ENCODE measurements at places on chromosomes 6 and 20.

DNA sequence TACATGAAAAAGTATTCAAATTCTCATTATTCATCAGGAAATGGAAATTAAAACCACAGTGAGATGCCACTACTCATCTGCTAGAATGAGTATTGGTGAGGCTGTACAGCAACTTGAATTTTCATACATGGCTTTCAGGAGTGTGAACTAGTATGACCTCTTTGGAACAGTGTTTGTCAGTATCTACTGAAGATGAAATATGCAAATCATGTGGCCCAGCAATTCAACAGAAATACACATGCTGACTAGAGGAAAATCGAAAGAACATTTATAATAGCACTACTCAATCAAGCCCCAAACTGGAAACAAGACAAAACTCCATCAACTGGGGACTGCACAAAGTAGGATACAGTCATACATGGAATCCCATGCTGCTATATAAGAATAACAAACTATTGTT lies 102.2 kb downstream of the DCDC2 start:
- DNase-seq = no peak

GRCh38 chr6:157392927-157393668 lies 12.1 kb downstream of the ZDHHC14 start:
- no peak for DNase-seq

DNA sequence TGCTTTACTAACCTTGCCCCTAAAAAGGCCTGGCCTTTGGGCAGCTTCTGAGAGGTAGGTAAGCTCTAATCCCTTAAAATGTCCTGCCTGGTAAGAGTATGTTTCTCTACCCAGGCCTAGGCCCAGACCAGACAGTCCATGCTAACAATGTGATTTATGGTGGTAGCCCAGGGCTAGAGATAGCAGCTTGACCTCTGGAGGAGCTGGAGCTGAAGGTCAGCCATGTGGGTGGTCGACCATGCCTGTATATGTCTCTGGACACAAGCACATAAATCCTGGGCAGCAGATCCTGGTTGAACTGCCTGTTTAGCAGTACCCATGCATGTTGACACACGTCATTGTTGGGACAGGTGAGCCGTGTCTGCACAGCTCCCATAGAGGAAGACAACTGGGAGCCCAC lies 62.1 kb upstream of the PHACTR1 start:
- no peak for DNase-seq

DNA sequence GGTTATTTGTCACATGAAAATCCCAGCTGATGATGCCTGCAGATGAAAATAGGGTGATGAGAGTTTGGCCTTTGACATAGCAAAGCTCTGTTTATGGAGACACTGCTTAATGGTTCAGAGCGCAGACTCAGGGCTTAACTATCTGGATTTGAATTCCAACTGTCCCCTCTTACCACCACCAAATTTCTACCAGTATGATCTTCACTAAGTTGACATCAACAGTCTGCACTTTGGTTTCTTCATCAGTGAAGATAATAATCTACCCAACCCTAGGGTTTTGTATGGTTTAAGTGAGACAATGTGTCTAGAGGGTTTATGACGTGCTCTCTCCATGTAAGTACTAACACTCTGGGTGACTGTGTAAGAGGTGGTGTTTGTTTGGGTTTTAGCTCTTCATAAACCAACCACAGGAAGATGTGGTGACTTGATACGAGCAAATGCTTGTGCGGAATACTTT lies 151.4 kb upstream of the TNFAIP3 start:
- DNase-seq = no peak

DNA sequence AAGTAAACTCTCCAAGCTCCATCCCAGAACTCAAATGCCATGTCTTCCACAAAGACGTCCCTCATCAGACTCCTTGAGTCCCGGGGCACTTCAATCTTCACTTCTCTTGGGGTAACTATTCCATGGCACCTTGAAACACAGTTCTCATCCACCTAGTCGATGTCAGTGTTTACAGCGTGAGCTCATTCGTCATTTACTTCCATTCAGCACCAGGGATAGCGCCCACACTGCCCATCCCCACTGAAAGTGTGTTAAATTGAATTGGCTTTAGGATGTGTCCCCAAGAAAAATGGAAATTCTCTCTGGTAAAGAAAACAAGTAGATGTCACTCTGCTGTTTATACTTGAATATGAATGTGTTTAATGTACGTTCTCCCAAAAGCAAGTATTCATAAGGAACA lies 31.3 kb downstream of the KCNK15 start:
- no peak for DNase-seq

DNA sequence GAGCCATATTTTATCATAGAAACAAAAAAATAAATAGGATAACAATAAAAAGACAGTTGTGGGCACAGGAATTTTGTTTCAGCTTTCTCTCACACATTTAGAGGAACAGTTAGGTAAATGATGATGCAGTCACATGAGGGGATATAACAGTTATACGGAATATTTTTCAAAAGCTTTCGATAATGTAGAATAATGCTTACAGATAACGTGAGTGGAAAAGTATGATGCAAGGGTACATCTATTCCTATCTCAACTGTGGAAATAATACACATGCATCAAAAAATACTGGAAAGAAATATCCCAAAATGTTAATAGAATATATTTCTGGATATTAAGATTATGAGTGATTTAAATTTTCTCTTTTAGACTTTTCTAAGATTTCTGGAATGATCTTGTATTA lies 114.0 kb downstream of the AFG1L start:
- DNase-seq = no peak
